ENCODE measurements at places on chromosomes 3 and 15.
A peak's percentile ranks its signal among the peaks of the same experiment; 100 is the strongest.

- no peak for DNase-seq
These were observed 35.9 kb downstream of the PRKCI start for GRCh38 chr3:170258105-170258487.

DNA sequence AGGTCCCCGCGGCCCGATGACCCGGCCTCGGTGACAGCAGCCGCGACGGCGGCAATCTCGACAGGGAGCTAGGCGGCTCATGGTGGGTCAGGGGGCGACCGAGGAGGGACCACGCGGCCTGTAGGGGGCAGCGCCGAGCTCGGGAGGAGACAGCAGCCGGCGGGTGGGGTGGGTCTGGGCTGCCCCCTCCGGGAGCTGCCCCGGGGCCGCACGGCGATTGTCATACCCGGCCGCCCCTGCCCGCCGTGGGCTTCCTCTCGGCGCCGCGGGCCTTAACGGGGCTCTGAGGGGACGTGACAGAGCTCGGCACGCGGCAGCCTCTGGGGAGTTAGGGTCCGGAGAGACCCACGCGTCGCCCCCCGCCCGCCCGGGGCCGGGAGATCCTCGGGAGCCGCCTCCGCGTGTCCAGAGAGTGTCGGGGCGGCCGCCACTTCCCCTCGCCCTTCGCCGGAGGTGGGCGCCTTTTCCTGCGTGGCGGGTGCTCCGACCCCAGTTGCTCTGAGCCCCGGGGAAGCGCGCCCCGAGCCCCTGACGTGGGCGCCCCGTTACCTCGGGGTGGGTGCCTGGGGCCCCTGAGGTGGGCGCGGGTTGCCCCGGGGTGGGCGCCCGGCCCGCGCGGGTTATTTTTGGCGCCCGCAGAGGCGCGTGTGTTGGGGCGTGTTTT, 539 bp upstream of the PLCL2 start:
- peak; percentile 84 for DNase-seq

GRCh38 chr15:62359416-62359815, 194.3 kb upstream of the C2CD4B start:
- no peak for DNase-seq

- peak; percentile 11 for DNase-seq
These were observed 92.2 kb downstream of the KLHL25 start for GRCh38 chr15:85702321-85703101.

DNA sequence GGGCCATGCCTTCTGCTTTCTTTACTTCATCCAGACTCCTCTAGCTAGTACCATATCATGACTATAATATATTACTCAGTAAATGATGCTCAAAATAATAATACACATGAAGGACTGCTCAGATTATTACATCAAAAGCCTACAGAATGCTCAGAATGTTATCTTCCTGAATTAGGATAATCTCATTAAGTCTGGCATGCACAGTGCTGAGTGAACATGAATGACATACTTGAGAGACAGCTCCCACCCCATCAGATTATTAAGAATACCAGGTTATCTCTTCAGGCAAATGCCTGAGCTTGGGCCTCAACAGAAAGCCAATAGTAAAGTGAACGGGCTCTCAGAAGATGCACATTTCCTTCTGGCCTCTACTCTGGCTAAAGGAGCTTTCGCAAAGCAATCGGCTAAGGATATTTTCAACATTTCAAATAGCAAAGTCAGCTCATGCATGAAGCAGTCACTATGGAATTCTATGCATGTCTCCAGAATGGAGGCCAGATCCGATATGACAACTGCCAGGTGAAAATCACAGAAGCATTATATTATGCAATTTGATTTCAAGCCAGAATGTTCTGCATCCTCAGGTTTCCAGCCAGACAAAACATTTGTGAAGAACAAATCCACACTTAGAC, 122.6 kb downstream of the KCNMB2 start:
- DNase-seq = no peak

DNA sequence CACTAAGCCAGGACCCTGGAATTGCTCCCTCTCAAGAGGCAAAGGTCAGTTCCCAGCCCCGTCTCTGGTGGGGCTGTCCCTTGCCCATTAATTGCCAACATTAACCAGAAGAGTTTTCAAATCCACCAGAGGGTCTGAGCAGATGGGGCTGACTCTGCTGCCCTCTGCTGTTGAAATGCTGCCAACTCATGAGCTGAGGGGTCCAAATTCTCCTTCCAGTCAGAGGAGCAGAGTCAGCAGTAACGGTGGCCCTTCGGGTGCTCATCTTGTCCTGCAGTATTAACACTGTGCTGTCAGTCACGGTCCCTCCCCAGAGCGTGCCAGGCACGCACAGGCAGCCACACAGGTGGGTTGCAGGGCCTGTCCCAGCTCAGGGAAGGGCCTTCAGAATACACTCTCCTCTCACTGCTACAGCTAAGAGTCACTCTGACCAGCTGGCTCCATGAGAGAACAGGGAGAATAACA, 10.7 kb upstream of the SPTBN5 start:
- DNase-seq = peak; percentile 77

DNA sequence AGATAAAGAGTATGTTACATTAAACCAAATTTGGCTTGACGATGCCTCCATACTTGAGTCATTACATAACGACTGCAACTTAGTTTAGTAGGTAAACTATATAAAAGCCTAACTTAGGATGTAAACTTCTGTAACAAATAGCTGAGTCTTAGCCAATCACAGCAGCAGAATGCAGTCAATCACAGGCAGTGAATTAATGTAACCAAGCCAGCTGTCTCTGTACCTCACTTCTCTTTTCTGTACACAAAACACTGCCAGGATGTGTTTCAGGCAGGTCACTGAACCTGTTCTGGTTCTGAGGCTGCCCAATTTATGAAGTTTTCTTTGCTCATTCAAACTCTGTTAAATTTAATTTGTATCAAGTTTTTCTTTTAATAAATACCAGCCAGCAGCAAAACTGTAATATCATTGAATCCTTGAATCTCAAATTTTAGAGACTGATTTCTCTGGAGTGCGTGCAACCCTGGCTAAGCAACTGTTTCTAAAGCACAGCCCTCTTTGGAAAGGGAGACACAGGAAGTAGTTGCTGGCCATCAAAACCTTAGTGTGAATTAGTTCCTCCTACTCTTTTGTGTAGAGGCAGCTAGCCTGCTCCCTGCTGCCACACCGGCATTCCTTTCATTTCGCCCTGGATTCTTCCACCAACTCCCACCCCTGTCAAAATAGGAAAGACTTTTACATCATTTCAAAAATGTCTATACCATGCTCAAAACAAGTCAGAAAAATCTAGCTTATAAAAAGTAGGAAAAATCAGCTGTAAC, 15.2 kb downstream of the RFTN1 start:
- DNase-seq = no peak

DNA sequence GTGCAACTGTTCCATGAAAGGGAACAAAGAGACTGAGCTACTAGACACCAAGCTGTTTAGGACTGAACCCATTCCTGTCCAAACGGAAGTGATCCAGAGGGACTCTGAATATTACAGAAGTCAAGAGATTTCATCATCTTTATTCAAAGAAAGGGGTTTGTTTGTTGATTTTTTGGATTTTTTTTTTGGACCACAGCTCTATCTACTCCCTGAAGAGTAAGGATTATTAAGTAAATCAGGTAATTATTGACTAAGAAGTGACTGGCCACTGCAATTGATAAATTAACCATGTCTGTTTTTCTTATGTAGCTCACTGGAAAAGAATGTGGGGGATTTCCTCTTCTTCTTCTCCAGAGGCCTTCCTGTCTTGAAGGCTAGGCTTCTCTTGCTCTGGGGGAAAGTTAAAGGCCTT, 146.6 kb upstream of the TPM1 start:
- DNase-seq = peak; percentile 63

GRCh38 chr15:49901996-49902684, 216.9 kb downstream of the ATP8B4 start:
- DNase-seq = no peak

- DNase-seq = peak; percentile 51
These were observed 102.7 kb downstream of the OSBPL10 start for GRCh38 chr3:31878231-31878838.

DNA sequence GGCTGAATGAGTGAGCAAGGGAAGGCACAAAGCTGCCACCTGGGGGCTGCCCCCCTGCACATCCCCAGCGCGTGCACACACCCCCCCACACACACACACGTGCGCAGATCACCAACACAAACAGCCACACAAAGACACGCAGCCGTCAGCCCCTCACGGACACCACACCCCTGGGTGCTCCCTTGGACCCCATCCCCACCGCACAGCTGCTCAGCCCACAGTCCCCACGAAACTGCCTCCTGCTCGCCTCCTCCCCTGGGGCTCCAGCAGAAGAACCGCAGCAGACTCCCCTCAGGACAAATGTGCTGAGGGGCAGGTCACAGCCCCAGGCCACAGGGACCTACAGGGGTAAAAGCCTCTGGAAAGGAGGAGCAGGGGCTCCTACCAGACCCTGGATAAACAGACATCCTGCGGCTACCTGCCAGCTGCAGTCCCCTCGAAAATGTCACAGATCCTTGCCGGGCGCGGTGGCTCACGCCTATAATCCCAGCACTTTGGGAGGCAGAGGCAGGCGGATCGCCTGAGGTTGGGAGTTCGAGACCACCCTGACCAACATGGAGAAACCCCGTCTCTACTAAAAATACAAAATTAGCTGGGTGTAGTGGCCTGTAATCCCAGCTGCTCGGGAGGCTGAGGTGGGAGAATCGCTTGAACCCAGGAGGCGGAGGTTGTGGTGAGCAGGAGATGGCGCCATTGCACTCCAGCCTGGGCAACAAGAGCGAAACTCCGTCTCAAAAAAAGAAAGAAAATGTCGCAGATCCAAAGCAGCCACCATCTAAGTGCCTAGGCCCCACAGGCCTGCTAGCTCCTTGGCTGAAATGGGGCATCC, 6.5 kb downstream of the TWF2 start:
- no peak for DNase-seq

DNA sequence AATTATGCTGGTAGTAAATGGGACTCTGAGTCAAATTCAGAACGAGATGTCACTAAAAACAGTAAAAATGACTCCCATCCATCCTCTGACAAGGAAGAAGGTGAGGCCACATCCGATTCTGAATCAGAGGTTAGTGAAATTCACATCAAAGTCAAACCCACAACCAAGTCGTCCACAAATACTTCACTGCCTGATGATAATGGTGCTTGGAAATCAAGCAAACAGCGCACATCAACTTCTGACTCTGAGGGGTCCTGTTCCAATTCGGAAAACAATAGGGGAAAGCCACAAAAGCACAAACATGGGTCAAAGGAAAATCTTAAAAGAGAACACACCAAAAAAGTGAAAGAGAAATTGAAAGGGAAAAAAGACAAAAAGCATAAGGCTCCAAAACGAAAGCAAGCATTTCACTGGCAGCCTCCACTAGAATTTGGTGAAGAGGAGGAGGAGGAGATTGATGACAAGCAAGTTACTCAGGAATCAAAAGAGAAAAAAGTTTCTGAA, 15.1 kb upstream of the ZBTB47 start:
- DNase-seq = no peak

DNA sequence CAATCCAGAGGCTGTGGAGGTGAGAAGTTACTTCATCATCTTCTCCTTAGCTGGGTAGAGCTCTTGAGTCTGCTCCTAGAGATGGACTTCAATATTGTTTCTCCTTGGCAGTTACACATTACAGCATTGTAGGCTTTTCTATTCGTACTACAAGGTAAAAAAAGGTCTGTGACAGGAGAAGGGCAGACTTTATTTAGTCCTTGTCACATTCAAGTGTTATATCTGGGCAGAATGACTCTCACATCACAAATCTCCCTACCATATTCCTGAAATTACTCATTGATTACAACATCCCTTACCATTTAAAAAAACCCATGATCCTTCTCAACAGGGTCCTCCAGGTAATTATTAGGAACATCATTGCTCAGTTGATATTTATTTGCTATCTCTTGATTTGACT, 75.0 kb downstream of the AGBL1 start:
- no peak for DNase-seq

GRCh38 chr3:116743062-116743461, 33.5 kb downstream of the TUSC7 start:
- DNase-seq = no peak

GRCh38 chr15:89074402-89075012, 13.7 kb upstream of the ABHD2 start:
- DNase-seq = no peak

DNA sequence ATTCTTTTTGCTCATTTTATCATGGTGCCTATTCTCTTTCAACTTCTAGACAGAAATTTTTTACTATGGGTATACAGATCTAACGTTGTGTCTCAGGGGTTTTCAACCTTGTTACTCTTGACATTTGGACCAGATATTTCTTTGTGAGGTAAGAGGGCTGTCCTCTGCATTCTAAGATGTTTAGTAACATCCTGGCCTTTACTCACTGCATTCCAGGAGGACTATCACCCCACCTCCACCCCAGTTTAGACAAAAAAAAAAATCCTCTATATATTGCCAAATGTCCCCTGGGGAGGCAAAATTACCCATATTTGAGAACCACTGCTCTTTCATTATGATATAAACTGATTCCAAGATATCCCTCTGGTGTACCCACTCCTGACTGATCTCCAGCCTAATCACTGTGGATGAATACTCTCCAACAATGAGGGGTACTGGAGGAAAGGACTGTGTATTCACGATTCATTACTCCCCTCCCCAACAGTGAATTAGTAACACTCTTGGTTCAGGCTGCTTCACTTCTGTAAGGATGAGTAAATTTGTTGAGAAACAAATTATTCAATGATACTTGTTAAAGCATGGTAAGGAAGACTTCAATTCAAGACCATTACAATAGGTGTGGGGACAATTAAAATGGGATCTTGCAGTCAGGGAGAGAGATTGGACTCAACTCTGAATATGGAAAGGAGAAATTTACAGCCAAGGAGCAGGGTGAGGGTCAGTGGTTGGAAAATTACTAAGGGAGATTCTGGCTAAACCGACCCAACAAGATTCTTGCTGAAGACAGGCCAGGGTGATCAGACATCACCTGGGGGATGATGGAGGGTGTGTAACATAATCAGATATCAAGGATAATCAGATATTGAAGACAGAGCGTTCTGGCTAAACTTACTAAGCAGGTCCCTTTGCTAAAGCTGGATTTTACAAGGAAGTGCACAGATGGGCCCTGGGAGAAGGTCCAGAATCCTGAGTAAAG, 123.8 kb upstream of the DAZL start:
- DNase-seq = peak; percentile 77

DNA sequence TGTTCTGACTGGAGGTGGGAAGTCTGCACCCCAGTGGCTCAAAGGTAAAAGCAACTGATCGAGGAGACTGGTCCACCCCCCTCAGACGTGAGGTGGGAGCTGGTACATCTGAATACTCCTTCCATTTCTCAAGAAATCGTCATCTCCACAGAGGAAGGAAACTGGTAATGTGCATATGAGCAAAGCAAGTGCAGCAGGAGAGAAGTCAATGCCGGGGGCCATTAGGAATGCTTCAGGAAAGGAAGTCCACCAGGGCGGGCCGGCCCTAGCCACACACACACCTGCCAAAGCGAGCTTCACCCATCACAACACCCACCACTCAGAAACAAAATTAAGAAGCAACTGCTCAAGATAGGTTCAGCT, 8.5 kb downstream of the TBC1D2B start:
- no peak for DNase-seq

- no peak for DNase-seq
These were observed 57.9 kb downstream of the ARMC8 start for GRCh38 chr3:138245026-138245425.

GRCh38 chr15:87557881-87558280, 698.7 kb downstream of the NTRK3 start:
- no peak for DNase-seq
